ENCODE measurements at places on chromosomes 7 and 10.
A peak's percentile ranks its signal among the peaks of the same experiment; 100 is the strongest.

GRCh38 chr10:84525120-84525806 is 196.9 kb downstream of the CCSER2 start:
- no peak for DNase-seq

- no peak for DNase-seq
Measured at GRCh38 chr7:116948934-116949333, 4.4 kb upstream of the ST7 start.

- DNase-seq, result no peak
Measured at GRCh38 chr7:144565586-144565985, 162.1 kb upstream of the NOBOX start.

DNA sequence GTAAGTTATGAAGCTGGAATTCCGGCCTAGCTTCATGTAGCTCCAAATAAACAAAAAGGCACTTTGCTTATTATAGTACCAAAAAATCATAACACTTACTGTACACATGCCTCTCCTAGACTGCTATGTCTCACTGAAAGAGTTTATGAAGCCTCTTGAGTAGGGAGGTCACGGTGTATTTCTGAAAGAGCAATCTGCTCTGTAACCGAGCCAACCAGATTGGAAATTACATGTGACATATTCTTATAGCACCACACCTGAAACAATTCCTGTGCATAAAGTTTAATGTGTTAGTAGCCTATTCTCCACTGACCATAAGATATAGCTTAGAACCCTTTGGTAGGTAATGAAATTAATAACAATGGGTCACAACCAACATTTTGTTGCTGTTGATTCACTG is 1.3 kb upstream of the FAM3C start:
- no peak for DNase-seq

DNA sequence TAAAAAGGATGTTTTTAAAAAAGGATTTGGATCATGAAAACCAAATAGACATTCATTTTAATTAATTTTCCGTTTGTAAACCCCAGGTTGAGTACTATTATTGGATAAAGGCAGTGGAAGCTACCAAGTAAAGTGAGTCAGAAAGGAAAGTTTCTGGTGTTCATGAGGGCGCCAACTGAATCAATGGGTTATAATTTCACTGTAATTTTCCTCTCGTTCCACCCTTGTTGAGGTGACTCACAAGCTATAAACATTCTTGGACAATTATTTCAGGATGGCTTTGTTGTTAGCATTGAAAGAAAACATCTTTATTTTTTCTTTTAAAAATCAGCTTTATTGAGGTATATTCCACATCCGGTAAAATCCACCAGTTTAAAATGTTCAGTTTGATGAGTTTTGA is 5.1 kb upstream of the FAM133B start:
- no peak for DNase-seq

GRCh38 chr7:24229481-24230226 is 54.3 kb upstream of the NPY start:
- DNase-seq, result no peak

- no peak for DNase-seq
Measured at GRCh38 chr10:8927705-8928104, 873.2 kb downstream of the GATA3 start.

DNA sequence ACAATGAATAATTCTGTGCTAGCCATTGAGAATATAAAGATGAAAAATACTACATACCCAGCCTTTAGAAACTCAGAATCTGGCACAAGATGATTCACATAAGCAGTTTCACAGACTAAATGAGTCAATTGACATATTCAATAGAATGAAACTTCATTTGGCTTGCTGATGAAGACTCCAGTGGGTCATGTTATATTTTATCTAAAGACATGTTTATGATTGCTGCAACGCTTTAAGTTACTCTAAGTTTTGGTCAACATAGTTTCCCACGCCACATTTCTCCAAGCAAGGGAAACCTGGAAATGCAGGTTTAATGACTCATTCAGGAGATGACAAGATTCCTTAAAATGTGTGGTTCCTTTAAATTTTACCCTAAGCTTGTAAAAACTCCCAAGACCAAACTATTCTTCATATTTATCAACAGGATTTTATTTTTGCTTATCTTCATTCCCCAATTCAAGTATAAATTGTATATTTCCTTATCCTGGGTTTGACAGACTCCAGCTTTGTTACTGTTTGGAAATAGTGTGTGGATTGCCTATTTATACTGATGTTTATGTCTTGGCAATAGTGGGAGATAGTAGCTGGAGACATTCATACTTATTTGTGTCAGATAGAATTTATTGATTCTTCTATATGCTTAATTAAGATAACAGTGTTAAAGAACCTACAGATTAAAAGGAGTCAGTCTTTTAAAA is 6.6 kb downstream of the SEMA3A start:
- DNase-seq, result no peak

DNA sequence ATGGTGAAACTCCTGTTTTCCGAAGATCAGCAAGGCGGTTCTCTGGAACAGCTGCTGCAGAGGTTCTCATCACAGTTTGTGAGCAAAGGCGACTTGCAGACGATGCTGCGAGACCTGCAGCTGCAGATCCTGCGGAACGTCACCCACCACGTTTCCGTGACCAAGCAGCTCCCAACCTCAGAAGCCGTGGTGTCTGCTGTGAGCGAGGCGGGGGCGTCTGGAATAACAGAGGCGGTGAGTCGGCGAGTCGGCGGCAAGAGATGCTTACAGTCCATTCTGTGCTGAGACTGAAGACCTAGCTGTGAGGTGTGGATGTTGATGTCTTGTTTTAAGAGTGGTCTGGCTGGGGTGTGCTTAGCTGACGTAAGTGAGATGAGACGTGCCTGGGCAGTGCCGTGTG is 16.2 kb upstream of the GET4 start:
- DNase-seq, result no peak

DNA sequence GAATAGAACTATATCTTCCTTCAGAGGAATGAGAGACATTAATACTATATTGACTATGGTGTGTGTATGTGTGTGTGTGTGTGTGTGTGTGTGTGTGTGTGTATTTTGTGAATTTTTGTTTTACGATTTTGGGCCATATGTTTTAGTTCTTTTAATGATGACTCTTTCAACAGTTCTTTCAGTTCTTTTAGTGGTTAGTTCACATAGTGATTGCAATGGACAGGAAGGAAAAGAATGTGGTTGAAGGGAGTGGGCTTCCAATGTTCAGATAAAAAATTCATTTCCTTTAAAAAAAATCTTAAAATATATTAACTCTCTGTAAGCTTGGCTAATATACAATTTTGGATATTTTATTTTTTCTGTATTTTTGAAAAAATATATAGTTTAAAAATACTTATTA is 315.7 kb upstream of the DGKB start:
- DNase-seq, result no peak

DNA sequence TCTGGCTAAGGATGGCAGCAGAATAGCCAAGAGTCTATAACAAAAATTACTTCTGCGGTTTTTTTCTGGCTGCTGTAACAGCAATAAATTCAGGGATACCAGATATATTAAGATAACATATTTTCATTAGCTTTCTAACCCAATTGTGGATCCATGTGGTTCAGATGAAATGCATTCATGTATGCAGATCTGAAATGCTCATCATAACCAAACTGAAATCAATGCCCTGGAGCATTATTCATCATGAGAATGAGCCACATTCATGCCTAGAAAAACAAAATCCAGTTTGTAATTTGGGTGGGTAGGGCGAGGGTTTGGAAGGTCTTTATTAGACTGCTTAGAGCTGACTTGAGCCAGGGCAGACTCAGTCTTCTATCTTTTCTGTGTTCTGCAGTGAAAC is 69.8 kb upstream of the SEMA3A start:
- no peak for DNase-seq

GRCh38 chr7:121002757-121003200 is 14.3 kb downstream of the CPED1 start:
- DNase-seq, result no peak

GRCh38 chr10:121956111-121957061 is 18.6 kb downstream of the NSMCE4A start:
- DNase-seq, result peak; percentile 43

DNA sequence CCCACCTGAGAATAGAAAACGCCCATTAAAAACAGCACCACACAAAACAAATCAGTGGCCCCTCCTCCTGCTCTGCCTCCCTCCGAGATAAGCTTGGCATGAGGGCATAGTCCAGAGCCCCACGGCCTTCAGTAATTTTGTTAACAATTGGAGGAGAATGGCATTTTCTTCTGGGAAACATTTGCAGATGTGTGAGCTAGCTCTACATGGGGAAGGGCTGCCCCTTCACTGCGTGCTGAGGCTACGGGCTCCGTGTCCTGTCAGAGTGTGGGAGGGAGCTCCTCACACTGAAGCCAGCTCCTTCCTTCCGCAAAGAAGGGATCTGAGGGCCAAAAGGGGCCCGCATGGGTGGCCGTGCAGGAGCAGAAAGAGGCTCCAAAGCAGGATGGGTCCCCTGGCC is 15.2 kb downstream of the GRK5 start:
- DNase-seq, result no peak

DNA sequence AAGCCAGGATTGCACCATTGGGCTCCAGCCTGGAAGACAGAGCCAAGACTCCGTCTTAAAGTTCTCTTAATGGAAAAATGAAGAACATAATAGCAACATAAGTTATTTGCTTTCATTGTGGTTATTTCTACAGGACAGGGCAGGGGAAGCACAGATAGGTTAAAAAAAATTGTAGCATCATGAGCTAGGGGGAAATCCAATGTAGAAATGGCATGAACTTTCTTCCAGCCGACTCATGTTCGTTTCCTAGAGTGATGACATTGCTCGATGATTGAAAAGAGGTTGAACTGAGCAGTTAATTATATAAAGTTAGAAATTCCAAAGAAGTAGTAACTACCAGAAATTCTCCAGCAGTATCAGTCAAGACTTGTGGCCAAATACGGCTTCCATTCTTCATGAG is 64.9 kb downstream of the DAGLB start:
- no peak for DNase-seq

DNA sequence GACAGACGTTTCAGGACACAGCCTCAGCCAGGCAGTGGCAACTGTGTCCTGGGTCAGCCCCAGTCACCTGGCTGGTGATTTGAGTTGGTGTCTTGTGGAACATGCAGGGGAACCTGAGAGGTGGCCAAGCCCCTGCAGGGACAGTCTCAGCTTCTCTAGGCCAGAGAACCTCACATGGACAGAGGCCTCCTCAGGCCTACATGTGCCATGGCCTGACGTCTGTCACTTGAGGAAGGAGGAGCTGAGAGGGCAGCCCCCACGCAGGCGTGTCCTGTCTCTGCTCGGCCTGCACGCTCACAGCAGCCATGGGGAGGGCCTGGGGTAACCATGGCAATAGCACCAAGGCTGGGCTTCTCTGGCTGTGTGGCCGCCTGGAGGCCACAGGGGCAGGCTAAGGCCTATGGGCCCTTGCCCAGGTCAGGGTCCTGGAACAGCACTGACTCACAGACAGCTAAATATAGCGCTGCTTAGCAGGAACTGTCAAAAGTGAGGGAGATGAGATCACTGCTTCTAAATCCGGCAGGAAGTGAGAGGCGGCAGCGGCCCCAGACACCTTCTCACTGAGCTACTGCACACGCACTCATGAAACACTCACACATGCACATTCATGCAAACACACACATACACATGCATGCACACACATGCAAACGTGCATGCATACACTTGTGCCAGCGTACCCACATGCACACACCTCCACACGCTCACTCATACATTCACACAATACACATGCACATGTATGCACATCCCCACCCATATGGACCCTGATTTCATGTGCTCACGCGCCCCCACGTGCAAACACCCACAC is 57.0 kb downstream of the YKT6 start:
- DNase-seq, result peak; percentile 85

GRCh38 chr10:96577069-96577468 is 9.7 kb downstream of the TM9SF3 start:
- no peak for DNase-seq

DNA sequence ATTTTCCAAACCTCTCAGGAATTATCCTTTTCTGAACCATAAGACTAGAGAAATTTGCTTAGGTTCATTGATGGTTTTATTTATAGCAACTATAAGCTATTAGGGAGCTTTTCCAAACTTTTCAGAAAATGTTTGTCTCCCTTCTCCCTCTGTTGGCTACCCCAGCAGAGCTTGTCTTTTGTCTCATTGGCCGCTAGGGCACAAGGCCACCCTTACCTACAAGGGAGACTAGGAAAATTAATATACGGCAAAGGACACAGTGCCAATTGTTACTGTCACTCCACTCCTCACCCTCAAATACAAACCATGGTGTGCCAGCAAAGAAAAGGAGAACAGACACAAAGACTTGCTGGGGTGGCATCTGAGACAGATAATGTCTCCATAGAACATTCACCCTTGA is 471.4 kb downstream of the XPNPEP1 start:
- DNase-seq, result no peak

DNA sequence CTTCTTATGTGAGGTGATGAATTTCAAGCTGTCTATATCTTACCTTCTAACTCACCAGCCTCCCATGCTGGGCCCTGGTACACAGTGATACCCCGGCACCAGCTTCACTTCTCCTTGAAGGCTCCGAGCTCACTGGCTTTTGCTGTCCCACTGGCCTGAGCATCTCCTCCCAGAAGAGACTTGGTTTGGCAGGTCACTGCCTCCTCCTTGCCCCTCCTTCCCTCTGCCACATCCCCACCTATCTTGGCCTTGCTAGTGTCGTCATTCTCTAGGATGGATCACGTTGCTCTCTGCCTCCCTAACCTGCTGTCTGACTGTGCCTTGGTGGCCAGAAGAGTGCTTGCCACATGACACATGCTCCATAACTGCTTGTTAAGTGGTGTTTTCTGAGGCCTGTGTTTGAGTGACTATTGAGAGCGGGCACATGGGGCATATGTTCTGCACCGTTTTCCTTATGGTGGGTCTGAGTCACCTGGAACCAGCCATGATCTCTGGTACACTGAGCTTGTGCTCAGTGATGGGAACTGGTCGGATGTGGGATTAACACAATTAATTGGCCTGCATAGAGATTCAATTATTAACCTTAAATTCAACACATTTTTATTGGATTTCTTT is 86.5 kb downstream of the TMEM178B start:
- DNase-seq, result no peak

- no peak for DNase-seq
Measured at GRCh38 chr7:42074076-42074475, 162.9 kb downstream of the GLI3 start.

DNA sequence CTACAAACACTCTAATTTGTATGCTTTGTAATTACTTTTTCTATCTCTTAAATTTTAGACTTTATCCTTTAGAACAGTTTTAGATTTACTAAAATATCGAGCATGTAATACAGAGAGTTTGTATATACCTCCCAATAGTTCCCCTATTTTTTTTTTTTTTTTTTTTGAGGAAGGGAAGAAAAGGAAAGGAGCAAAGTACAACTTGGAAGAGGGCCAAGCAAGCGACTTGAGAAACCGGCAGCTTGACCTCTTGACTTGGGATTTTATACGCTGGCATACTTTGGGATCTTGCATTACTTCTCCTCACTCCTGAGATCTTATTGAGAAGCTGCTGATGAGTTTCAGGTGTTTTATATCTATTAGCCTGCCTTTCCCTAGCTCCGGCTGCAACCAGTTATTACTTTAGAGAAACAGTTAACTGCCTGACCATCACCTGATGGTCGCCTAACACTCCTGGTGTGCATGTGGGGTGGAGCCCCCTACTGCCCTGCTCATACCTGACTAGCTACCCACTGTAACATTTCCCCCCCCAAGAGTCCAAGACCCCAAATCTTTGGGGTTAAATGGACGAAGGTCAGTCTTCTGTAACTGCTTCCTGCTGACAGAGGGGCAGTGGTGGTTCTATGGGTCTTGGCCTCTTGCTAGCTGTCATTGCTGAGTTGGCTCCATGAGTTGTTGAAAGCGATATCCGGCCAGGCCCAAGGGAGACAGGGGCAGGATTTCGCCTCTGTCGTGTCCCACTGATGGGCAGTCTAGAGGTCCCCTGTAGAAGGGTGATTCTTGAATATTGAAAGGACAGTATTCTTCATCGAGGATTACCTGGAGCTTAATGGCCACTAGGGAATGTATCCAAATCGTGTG is 28.5 kb downstream of the MKLN1 start:
- DNase-seq, result no peak

All from brain microvascular endothelial cell (primary cell).